ENCODE measurements at places on chromosomes 12 and 14.

DNA sequence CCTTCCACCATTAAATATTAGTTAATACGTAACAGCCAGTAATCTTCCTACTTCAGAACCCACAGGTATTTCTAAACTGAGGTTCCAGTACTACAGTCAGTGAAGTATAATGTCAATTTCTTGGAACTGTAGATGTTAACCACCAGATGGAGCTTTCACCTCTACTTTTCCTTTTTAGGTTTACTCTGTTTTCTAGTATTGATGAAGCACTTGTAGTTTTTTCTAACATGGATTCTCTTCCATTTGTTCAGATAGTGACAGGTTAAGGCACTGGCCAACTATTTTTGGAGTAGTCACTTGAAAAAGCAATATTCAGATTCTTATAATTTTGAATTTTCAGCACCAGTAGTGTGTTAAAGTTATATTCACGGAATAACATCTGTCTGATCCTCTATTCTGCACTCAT lies 4.6 kb upstream of the SEC23A start:
- no peak for DNase-seq

DNA sequence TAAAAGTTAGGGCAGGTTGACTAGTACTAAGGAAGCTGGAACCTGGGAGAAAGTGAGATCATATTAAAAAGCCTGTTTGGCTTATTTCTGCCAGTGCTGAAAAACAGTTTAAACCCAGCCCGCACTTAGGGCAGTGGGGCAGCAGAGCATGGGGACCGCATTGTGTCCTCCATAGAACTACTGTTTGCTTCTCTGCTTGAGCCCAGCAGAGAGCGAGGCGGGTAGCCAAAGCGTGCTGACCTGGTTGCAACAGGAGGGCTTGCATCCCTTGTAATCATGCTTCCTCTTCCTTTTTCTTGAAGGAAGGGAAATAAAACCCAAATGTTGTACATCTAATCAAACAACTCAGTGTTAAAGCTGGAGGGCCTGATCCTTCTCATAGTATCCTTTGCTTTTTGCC lies 82.5 kb upstream of the HOXC13 start:
- no peak for DNase-seq

DNA sequence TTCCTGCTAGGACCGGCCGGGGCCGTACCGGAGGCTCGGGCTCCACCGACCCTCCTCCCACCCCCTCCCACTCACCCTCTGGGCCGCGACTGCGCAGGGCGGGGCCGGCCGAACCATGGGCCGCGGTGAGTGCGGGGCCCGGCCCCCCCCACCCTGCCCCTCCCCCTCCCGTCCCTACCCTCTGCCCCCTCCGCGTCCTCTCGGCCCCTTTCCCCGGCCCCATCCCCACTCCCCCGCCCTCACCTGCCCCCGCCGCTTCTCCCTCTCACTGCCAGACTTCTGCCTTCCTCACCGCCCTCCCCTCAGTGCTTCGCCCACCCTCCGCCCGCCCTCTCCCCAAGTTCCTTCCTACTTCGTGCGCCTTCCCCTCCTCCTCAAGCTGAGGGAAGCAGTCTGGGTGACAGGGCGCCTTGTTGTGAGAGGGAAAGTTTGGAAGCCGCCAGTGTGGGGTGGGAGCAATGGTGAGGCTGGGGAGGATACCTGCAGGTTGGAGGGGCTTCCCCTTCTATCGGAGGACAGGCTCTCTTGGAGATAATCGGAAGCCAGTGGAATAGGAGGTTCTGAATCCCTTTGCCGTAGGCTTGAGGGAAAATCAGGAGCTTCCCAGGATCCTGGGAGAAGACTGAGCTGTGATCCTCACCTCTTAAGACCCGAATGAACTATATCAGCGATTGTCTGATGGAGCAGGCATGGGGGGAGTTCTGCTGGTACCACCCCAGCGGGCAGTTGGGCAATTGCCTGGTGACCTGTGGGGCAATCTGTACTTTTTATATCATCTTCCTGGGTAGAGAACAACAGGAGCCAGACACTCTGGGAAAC lies 472 bp downstream of the MBD6 start:
- DNase-seq: no peak

GRCh38 chr12:69042970-69043369 lies 110.0 kb upstream of the CPM start:
- DNase-seq: no peak

DNA sequence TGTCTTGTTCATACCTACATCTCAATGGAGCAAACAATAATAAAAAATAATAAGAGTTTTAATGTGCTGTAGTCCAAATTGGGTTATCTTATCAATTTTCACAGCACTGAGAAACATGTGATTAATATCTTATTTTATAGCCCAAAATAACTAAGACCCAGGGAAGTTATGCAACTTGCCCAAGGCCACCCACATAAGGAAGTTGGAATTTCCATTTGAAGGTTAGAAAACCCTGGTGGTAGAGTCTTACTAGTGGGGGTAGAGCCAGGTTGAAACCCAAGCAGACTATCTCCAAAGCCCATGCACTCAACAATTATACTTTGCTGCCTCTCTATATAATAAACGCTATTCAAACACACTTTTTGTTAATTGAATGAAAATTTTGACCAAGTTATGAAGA lies 270.0 kb upstream of the CAND1 start:
- DNase-seq: no peak

DNA sequence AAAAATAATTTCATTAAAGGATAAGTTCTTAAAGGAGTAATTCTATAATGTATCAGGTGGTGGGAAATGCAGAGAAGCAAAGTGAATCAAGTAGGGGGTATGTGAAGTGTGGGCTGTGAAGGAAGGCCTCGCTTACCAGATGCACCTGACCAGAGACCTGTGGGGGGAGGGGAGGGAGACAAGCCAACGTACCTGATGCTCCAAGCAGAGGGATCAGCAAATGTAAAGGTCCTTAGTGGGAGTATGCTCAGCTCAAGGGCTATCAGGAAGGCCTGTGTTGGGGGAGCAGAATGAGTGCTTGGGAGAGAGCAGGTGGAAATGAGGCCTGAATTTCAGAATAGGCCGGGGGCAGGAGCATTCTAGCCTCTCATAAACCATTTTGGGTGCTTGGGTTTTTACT lies 57.1 kb downstream of the ANO4 start:
- no peak for DNase-seq

DNA sequence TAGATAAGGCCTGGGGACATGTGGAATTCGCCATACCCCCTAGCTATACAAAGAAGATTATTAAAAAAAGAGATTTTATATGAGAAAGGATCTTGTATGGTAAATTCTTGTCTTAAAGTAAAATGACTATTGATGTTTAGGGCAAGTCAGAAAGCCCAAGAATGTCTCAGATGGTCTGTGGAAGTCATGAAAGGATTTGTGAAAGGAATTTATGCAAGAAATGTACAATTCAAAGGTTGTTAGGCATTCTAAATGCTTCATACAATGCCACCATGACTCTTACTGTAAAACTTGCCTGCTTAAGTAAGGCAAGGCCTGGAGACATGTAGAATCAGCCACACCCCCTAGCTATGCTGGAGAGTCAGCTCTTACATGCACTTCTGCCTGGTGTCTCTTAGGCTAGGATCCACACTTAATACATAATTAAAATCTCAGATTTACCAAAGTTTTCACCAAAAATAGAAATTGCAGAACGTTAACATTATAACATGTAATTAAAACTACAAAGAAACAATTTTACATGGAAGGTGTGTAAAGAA lies 8.9 kb upstream of the ETNK1 start:
- DNase-seq: no peak

DNA sequence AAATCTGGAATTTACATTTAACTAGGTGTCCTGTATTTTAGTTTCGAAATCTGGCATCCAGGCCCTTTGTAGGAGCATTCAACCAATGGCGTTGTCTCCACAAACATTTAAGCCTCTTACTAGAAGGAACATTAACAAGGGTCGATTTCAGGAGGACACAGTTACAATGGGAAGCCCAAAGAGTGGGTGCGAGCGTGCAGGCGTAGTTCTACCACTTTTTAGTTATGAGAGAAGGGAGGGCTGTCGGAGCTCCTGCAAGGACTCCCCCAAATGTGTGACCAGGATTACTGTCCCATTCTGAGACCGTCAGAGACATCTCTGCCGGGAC lies 365 bp upstream of the ABHD4 start:
- DNase-seq: no peak

DNA sequence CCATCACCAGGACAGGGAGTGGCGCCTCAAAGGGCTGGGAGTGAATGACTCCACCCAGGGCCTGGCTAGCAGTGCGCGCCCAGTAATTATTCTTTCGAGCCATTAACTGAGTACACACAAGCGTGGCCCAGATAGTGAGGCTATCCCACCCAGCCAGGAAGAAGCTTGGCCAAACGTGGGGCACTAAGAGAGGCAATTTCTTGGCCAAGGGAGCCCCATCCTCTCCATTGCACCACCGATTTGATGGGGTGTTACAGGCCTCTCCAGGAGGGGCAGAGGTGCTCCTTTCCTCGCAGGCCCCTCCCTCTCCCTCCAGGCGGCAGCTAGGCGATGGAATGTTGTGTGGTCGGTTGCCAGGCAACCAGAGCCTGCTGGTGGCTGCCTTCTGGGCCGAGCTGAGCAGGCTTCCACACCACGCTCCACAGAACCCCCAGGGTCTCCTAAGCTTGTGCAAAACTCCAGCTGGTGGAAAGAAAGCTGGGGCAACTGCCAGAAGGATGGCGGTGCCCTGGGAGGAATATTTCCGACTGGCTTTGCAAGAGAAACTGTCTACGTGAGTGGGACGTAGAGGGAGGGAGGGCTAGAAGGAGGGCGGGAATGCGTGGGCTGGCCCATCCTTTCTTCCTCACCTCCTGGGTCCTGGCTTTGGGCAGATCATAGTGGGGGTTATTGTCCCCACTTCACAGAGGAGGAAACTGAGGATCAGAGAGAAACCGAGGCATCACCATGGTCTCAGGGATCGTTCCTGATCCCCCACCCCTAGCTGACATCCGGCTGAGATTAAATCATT lies at the start of gene CFAP73:
Gene CFAP73 (plus strand): TSS at position 364 of the 790 bp plus-strand sequence. CDS start 134 bp downstream, at position 498.
- DNase-seq: no peak

DNA sequence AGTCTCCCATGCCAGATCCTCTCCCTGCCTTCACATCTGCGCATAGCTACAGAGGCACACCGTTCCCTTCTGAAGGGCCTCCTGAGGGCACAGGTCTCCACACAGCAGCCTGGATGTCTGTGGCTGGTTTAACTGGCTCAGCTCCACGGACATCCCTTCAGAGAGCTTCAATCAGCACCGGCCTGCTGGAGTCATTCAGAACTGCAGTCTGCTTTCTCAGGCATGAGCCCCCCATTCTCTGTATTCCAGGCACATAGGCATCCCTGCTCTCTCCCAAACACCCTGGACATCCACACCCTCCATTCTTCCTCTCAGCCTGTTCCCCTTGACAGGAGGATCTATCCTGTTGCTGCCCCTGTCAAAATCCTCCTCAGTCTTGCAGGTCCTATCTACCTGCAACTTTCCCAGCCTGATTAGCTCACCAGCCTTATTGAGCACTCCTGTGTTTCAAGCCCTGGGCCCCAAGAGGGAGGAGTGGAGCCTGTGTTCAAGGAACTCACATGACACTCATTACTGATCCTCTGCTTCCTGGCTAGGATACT lies 2.9 kb upstream of the DHRS2 start:
- DNase-seq: no peak

DNA sequence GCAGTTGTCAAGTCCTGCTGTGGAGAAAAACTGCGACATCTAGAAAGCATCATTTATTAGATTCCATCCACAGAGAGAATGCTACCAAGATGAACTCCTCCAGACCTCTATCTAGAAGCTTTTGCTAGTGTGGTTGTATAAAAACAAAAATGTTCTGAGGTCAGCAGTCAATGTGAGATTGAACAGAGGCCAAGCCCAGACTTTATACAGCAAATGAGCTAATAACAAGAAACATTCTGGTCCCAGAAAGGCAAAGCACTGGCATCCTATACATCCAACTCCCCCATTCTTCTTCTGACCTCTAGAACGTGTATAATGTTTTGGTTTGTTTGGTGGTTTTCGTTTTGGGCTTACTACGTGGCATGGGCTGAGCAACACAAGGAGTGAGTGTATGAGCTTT lies 26.7 kb upstream of the RIN3 start:
- DNase-seq: no peak

GRCh38 chr14:72521968-72522741 lies 371.7 kb downstream of the DPF3 start:
- no peak for DNase-seq

GRCh38 chr12:44875954-44876543 lies at the start of gene NELL2:
NELL2 (minus strand) TSS chr12:44876315; CDS start chr12:44875869, 446 bp downstream.
- DNase-seq: peak; percentile 65

- DNase-seq: no peak
These were observed 27.6 kb downstream of the KITLG start for GRCh38 chr12:88552610-88553079.

DNA sequence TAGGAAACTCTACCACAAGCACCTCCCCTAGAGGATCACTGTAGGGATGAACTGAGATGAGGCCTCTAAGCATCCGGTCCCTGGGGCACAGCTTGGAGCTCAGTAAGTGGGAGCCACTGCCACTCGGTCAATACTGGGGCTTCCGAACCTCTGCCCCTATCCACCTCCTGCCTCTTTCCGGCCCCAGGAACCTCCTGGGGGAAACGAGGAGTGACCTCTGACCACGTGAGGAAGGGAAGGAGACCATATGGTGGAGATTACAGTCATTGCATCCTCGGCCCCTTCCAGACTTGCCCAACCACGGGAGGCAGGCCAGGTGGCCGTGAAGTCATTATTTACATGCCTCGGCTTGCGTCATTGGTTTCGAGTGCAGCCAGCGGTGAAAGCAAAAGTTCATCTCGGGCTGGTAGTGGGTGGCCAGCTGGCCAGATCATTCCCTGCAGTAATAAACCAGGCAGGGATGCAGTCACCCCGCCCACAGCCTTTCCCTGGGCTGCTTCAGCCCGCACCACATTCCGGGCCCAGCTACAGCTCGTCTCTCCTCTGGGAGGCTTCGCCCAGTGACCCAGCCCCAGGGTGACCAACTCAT lies 65.4 kb downstream of the C14orf132 start:
- DNase-seq: no peak

DNA sequence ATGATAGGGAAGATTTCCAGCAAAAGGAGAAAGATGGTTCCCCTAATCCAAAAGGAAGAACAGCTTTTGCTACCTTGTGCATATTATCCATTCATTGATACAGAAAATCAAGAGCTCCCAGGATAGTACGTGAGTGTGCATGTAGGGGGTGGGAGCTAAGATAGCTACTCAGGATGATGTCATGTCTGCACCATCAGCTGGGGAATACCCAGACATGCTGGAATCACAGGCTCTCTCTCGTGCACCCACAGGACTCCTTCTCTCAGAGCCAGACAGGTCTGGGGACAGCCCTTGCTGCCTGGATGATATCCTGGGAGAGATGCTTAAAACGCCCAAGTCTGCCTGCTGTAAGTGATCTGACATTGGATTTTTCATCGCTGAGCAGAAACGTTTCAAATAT lies 38.9 kb downstream of the FOXN3 start:
- no peak for DNase-seq

DNA sequence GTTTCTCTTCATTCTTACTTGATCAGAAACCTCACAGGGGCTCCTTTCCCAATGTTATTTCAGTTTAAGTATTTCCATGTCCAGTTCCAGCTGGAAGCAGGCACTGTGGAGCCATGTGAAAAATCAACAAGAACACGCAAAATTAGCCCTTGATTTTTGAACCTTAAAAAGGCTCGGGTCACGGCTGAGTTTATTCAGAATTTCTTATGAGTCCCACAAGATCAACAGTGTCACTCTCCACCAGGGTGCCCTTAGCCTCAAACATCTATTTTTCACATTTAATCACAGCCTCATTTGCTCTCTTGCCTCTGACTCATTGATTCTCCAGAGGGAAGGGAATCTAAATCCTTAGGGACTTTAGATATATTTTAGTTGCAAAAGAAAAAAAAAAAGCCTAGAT lies 157.7 kb upstream of the AVPR1A start:
- no peak for DNase-seq
